ENCODE measurements at places on chromosomes 2 and 18.

DNA sequence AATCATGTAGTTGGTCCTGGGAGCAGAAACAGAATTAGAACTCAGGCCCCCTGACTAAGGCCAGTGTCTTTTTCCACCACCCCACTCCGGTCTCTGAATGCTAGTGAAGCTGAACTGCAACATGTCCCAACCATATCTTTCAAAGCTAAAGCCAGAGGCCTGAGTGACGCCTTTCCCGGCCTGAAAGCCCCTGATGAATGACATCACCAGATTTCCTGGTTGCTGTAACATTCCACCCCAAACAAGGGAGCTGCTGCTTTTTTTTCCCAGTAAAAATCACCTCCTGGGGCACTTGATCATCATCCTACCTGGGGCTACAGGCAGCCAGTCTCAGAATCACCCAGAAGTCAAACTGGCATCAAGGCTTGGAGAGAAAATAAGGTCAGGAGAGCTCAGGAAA is 162.7 kb downstream of the ARL4C start:
- no peak overlapping the region for H3K4me3 ChIP-seq
- no peaks in the 10 kb centered on the region for H3K27me3 ChIP-seq
- H3K27ac ChIP-seq, result peak overlapping the region; percentile 66
- peaks cover 3% of the 10 kb centered on the region for H3K4me1 ChIP-seq
- DNase-seq, result peak; percentile 49
- H3K36me3 ChIP-seq, result no peaks in the 10 kb centered on the region

- DNase-seq, result no peak
- no peak overlapping the region for H3K27ac ChIP-seq
- no peaks in the 10 kb centered on the region for H3K27me3 ChIP-seq
- no peaks in the 10 kb centered on the region for H3K4me1 ChIP-seq
- no peaks in the 10 kb centered on the region for H3K36me3 ChIP-seq
- H3K4me3 ChIP-seq, result no peak overlapping the region
These were observed 192.2 kb upstream of the PXDN start for GRCh38 chr2:1936427-1936980.

GRCh38 chr2:202109737-202110184 is 36.7 kb downstream of the KIAA2012 start:
- H3K27me3 ChIP-seq, result no peaks in the 10 kb centered on the region
- H3K27ac ChIP-seq, result no peak overlapping the region
- DNase-seq, result no peak
- H3K36me3 ChIP-seq, result no peaks in the 10 kb centered on the region
- peaks cover 7% of the 10 kb centered on the region for H3K4me1 ChIP-seq

DNA sequence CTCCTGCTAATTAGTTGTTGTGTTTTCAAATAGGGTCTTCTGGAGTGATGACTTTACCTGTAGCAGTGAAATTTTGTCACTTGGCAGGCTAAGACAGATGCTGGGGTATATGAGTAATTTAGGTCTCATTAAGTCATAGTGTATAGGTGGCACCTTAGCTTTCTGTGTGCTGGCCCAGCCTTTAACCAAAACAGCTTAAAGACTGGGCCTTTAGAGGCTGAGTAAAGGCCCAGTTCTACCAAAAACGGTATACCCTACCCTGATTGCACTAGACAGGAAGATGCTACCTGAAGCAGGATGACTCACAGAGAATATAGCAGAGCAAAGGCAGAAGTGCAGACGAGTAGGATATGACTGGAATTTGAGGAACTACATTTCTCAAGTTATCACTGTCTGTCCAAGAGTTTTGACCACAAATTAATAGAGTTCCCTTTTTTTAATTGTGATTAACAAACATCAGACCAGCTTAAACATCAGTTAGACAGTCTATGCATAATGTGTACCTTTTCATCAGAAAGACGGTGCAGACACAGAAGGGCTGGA is 337.9 kb upstream of the SALL3 start:
- H3K27me3 ChIP-seq, result no peaks in the 10 kb centered on the region
- DNase-seq, result no peak
- no peak overlapping the region for H3K4me3 ChIP-seq

GRCh38 chr2:147045113-147045512 is 799.7 kb upstream of the ACVR2A start:
- no peaks in the 10 kb centered on the region for H3K4me1 ChIP-seq
- H3K27me3 ChIP-seq, result no peaks in the 10 kb centered on the region
- peak; percentile 63 for DNase-seq
- no peaks in the 10 kb centered on the region for H3K36me3 ChIP-seq

DNA sequence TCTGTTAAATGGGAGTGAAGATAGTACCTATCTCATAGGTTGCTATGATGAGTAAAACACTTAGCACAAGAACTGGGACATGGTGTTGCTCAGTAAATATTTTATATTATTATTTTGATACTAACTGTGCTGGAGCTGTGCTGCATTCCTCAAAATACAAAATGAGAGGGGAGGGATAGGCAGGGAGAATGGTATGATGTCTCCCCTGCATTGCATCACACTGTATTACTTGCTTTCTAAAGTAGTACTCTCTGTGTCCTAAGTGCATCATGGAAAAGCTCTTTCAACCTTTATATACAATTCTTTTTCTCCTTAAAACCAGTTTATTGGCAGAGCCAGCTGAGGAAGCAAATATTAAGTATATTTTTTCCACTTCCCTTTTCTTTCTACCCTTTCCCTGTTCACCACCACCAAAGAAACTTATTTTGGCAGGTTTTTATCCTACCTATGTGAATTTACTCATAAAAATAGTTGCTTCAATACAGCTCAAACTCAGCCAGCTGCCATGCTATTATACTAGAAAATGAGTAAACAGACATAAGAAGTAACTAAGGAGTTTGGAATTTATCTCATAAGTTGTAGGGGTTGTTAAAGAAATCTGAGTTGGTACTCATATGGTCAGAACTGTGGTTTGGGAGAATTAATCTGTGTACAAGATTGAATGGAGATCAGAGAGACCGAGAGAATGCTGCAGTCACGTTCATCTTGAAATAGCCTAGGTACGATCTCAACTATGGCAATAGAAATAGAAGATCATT is 60.3 kb downstream of the EHBP1 start:
- no peak overlapping the region for H3K4me3 ChIP-seq
- H3K27ac ChIP-seq, result no peak overlapping the region
- no peaks in the 10 kb centered on the region for H3K27me3 ChIP-seq
- DNase-seq, result no peak

DNA sequence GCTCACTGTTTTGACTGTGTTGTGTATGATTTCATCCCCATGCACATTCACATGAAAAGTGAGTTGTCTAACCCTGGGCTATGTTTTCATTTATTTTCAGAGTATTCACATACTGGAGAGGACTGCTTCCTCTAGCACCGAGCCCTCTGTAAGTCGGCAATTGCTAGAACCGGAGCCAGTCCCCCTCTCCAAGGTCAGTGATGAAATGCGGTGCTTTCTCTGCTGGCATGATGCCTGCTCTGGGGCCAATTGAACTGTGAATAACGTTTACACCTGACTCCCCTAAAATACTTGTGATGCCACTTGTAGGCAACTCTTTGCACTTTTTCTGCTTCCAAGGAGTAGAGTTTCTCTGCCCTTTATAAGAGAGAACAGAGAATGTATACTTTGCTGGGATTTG is 126.9 kb downstream of the PRKRA start:
- H3K36me3 ChIP-seq, result no peaks in the 10 kb centered on the region
- no peak overlapping the region for H3K27ac ChIP-seq
- peaks cover 7% of the 10 kb centered on the region for H3K4me1 ChIP-seq
- H3K4me3 ChIP-seq, result no peak overlapping the region
- H3K27me3 ChIP-seq, result no peaks in the 10 kb centered on the region

DNA sequence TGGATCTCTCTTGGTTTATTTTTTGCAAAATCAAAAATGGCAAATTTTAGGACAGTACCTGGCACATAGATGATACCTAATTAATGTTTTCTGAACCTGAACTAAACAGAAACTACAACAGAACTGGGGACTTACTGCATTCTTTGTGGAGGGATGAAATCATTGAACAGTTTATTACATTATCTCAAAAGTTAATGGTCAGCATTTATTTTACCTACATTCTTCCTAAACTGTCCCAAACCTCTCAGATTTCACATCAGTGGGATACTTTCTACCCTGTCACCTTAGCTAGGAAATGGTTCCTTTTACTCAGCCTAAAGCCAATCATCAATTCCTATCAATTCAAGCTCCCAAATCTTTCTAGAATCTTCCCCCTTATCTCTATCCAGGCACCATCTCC is 10.3 kb downstream of the NIF3L1 start:
- H3K27ac ChIP-seq, result no peak overlapping the region
- H3K4me3 ChIP-seq, result no peak overlapping the region
- DNase-seq, result no peak
- H3K27me3 ChIP-seq, result no peaks in the 10 kb centered on the region

GRCh38 chr18:46141199-46141598 is 37.0 kb downstream of the HAUS1 start:
- no peak overlapping the region for H3K4me3 ChIP-seq
- no peaks in the 10 kb centered on the region for H3K27me3 ChIP-seq
- H3K27ac ChIP-seq, result no peak overlapping the region
- H3K36me3 ChIP-seq, result no peaks in the 10 kb centered on the region

- H3K36me3 ChIP-seq, result no peaks in the 10 kb centered on the region
- peak overlapping the region; percentile 15 for H3K27ac ChIP-seq
- peak; percentile 37 for DNase-seq
- H3K4me1 ChIP-seq, result peaks cover under 1% of the 10 kb centered on the region
- H3K27me3 ChIP-seq, result no peaks in the 10 kb centered on the region
These were observed 105.6 kb downstream of the PRPF40A start for GRCh38 chr2:152611458-152612231.

GRCh38 chr18:43893001-43893637 is 615.8 kb upstream of the SYT4 start:
- no peaks in the 10 kb centered on the region for H3K36me3 ChIP-seq
- no peak overlapping the region for H3K4me3 ChIP-seq
- no peaks in the 10 kb centered on the region for H3K4me1 ChIP-seq
- no peaks in the 10 kb centered on the region for H3K27me3 ChIP-seq
- DNase-seq, result peak; percentile 26

GRCh38 chr18:35227254-35227653 is 13.6 kb upstream of the ZNF397 start:
- no peak overlapping the region for H3K4me3 ChIP-seq
- H3K36me3 ChIP-seq, result no peaks in the 10 kb centered on the region
- H3K27me3 ChIP-seq, result no peaks in the 10 kb centered on the region
- no peak overlapping the region for H3K27ac ChIP-seq

DNA sequence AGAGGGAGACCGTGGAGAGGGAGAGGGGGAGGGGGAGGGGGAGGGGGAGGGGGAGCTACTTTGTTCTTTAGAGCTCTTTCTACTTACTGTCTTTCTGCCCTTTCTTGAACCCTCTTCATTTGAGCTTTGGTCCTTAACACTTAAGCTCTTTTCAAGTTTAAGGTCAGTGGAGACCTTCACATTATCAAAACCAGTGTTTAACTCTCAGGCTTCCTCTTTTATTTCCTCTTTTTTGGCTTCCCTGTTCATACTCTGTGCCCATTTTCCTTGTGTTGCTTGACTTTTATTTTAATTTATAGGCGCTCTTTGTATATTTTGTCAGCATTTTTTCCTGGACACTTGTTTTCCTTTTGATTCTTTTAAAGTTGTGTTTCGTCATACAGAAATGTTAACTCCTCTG is 37.1 kb downstream of the ACSL3 start:
- no peak overlapping the region for H3K4me3 ChIP-seq
- no peaks in the 10 kb centered on the region for H3K27me3 ChIP-seq
- H3K4me1 ChIP-seq, result peaks cover 5% of the 10 kb centered on the region
- H3K27ac ChIP-seq, result no peak overlapping the region
- DNase-seq, result no peak
- no peaks in the 10 kb centered on the region for H3K36me3 ChIP-seq

DNA sequence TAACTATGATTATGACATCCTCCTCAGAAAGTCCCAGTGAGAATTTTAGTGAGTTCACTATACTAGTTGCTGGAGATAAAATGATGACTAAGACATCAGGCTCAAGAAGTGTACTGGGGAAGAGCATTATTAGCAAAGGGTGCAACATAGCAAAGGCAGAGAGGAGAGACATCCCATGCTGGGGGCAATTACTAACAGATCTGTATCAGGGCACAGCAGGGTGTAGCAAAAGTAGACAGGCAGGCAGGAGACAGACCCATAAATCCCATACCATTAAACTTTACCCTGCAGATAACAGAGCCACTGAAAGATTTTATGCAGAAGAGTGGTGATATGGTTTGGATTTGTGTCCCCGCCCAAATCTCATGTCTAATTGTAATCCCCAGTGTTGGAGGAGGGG is 161.7 kb downstream of the SP3 start:
- no peak overlapping the region for H3K4me3 ChIP-seq
- no peaks in the 10 kb centered on the region for H3K4me1 ChIP-seq
- H3K27me3 ChIP-seq, result no peaks in the 10 kb centered on the region
- H3K36me3 ChIP-seq, result no peaks in the 10 kb centered on the region
- H3K27ac ChIP-seq, result no peak overlapping the region

DNA sequence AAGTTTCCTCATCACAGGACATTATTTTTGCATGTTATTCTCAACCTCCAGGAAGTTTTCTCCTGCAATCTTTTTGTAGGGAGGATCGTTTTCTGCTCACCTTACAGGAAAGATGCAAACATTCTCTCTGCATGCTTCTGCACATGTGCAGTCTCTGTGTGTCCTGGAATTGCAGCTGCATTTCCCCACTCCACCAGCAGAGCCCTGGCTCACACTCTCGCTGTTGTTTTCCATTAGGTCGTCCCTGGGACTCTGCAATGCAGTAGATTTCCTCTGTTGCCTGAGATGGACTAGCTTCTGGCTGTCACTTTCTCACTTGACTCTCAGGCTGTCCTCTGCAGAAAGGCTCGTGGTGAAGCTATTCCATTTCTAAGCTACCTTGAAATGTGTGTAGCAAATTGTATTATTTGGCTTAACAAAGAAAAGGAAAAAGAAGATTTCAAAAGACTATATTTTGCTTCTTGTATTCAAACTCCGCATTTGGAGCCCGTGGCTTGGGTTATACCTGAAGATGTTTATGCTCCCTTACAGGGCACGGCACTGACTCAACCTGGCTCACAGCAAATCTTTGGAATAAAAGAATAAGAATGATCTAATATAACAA is 346.7 kb downstream of the RAD51AP2 start:
- H3K27me3 ChIP-seq, result no peaks in the 10 kb centered on the region
- H3K4me3 ChIP-seq, result no peak overlapping the region
- no peak overlapping the region for H3K27ac ChIP-seq
- H3K36me3 ChIP-seq, result no peaks in the 10 kb centered on the region
- H3K4me1 ChIP-seq, result no peaks in the 10 kb centered on the region
- DNase-seq, result peak; percentile 72

- H3K36me3 ChIP-seq, result no peaks in the 10 kb centered on the region
- no peak overlapping the region for H3K4me3 ChIP-seq
- DNase-seq, result no peak
- H3K4me1 ChIP-seq, result no peaks in the 10 kb centered on the region
These were observed 87.2 kb upstream of the ATP8B1 start for GRCh38 chr18:57890266-57890665.
